NCI-H345 (cell line): ENCODE measurements at places on chromosomes 2 and 18.

DNA sequence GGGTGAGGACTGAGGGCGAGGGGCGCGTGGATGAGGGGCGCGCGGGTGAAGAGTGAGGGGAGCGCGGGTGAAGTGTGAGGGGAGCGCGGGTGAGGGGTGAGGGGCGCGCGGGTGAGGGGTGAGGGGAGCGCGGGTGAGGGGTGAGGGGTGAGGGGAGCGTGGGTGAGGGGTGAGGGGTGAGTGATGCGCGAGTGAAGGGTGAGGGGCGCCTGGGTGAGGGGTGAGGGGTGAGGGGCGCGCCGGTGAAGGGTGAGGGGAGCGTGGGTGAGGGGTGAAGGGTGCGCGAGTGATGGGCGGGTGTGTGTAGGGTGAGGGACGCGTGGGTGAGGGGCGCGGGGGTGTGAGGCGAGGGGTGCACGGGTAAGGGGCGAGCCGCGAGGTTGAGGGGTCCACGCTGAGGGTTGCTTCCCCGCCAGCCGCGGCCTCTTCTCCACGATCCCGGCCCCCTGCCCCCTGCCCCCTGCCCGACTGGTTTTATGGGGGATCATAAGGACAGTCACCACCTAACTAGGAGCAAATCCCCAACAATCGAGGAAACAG is 1.1 kb upstream of the SLC66A2 start:
- DNase-seq = no peak

- DNase-seq = no peak
Observed at GRCh38 chr2:27822049-27822448, 50.5 kb downstream of the MRPL33 start.

GRCh38 chr2:204871231-204871953 is 326.1 kb downstream of the PARD3B start:
- peak; percentile 5 for DNase-seq

DNA sequence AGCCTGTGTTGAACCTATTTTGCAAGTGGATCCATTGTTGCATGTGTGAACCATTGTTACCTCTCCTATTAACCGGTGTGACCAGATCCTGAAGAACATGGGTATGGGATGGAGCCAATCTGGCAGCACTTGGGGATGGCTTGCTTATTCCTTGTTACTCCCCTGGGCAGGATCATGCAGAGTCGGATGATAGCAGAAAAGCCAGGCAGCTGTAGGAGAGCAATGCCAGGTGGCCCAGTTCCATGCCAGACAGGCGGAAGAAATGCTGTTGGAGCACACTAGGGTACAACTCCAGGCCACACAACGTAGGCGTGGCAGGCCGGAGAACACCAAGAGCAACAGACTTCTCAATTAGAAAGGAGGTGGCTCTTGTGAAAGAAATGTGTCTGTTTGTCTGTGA is 16.3 kb upstream of the MYO1B start:
- no peak for DNase-seq

- no peak for DNase-seq
Observed at GRCh38 chr2:140641163-140641562, 1489.7 kb downstream of the LRP1B start.

DNA sequence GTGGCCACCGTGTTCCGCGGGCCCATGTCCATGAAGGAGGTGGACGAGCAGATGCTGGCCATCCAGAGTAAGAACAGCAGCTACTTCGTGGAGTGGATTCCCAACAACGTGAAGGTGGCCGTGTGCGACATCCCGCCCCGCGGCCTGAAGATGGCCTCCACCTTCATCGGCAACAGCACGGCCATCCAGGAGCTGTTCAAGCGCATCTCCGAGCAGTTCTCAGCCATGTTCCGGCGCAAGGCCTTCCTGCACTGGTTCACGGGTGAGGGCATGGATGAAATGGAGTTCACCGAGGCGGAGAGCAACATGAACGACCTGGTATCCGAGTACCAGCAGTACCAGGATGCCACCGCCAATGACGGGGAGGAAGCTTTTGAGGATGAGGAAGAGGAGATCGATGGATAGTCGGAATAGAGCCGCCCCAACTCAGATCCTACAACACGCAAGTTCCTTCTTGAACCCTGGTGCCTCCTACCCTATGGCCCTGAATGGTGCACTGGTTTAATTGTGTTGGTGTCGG is 17.7 kb downstream of the TUBB6 start:
- no peak for DNase-seq

DNA sequence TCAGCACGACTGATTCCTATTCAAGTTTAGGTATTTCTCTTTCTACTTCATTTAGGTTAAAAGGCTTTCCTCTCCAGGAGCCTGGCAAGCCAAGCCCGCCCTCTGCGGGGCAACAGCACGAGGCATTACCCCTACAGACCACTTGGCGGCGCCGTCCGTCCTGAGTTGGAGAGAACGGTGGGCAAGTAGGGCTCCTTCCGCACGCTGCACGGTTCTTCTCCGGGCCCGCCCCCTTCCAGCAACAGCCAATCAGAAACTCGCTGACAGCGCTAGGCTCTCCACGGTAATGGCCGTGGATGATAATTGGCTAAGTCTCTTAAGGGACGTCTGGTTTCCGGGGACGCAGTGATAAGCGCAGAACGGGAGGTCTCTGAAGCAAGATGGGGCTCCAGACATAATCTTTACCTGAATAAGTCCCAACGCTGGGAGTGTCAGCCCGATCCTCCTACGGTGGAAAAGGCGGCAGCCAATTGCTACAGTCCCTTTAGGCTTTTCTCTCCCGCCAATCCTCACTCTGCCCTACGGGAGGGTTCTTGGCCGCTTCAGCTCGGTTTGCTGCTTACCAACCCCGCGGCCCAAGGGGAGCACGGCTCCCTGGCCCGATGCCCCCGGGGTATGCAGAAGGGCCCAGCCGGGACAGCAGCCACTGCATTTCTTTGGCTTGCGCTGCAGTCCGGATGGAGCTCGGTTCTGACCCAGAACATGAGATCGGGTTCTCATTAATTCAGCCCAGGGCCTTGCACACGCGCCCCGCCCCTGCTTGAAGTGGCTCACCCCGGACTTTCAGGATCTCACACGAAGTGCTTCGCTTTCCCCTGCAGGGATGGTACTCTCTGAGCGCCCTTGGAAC is 206.9 kb upstream of the PKDCC start:
- peak; percentile 98 for DNase-seq

GRCh38 chr18:25669741-25670140 is 317.8 kb upstream of the ZNF521 start:
- DNase-seq = no peak

DNA sequence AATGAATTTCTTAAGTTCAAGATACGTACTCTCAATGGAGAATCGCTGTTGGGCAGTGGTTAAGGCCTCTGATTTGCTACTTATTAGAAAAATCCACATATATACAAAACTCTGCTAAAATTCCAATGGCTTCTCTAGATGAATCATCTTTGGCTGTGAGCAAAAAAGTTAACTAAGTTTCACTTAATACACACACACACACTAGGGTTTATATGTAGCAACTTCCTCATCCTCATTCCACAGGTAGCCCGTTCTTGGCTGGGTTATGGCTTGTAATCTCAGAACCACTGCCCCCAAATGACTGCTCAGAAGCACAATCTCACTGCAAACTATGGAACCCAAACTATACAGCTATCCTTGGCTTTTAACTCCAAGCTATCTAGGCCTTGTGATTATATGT is 99.7 kb downstream of the SMAD2 start:
- DNase-seq = no peak

DNA sequence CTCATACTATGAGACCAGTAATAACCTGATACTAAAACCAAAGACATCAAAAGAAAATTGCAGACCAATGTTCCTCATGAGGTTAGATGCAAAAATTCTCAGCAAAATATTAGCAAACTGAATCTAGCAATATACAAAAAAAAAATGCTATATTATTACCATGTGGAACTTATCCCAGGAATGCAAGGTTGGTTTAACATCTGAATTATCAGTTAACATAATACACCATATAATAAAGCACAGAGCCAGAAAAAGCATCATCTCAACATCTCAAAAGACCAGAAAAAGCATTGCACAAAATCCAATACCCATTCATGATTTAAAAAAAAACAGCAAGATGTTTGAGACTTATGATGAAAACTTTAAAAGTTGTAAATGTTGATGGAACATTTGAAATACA is 8.3 kb upstream of the ZCCHC2 start:
- DNase-seq = no peak

GRCh38 chr18:9405130-9405529 is 70.2 kb upstream of the RALBP1 start:
- no peak for DNase-seq

GRCh38 chr18:43031169-43031568 is 84.3 kb downstream of the RIT2 start:
- DNase-seq = no peak

- no peak for DNase-seq
Observed at GRCh38 chr2:230879271-230879882, 14.6 kb downstream of the ITM2C start.

- peak; percentile 47 for DNase-seq
Observed at GRCh38 chr18:50401295-50401694, 26.4 kb downstream of the SKA1 start.

DNA sequence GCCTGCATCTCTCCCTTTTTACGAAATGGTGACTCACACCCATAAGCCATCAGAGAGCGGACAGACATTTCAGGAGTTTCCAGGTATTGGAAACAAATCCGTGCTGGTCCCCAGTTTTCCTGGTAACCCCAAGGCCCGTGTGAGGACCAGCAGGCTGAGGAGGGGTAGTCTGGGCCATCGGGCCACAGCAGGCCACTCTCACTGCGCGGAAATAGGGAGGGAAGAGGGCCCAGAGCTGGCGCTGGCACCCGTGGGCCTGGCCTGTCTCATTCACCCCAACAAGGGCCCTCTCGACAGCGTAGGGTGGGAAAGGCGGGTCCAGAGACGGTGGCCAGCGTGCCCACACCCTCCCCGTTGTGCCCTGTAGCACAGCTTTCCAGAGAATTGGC is 13.7 kb upstream of the FAHD2A start:
- DNase-seq = no peak

DNA sequence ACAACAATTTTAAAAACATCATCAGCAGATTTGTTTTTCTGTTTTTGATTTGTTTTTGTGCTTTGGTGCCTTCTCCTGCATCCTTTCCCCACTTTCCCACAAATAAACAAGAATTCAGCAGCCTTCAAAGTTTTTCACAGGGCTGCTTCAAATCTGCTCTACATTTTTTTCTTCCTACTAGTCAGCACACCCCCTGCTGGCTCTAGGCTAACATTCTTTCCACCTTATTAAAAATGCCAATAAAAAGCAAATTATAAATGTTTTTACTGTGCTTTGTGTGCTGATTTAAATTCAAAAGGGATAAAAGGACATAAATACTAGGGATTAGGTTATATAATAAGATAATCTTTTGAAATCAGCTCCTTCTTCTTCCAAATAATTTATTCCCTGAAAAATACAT is 6.2 kb upstream of the CNTNAP5 start:
- no peak for DNase-seq

DNA sequence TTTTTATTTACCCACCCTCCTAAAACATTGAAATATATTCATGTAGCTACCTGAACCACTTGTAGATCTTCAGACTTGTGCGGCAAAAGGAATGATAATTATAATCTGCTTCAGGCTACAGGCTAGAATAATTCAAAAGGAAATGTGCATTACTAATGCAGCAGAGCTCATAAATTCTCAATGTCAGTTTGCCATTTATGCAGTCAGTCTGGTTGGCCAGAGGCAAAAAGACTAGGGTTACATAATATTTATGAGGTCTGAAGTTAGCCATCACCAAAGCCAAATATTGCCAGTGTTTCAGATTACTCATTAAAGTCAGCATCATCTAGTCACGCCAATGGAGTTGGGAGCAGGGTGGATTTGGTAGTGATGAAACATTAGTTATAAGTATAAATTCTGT is 38.9 kb downstream of the METAP1D start:
- DNase-seq = no peak

GRCh38 chr2:60482222-60482621 is 71.2 kb downstream of the BCL11A start:
- no peak for DNase-seq

DNA sequence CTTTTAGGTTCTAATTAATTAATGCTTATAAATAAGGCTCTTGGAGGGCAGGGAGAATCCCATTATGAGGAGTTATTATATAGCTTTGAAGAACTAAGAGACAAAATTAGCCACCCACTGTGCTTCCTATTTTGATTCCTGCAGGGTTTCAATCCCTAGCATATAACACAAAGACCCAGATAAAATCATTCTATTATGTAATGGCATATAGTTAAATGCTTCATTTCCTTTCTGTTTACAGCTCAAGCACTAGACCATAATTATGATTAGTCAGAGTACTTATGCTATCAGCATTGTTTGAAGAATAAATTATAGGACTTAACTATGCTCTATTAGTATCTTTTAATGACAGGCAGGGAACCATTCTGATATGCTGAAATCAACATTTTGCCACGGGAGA is 9.1 kb downstream of the GPR155 start:
- DNase-seq = no peak

DNA sequence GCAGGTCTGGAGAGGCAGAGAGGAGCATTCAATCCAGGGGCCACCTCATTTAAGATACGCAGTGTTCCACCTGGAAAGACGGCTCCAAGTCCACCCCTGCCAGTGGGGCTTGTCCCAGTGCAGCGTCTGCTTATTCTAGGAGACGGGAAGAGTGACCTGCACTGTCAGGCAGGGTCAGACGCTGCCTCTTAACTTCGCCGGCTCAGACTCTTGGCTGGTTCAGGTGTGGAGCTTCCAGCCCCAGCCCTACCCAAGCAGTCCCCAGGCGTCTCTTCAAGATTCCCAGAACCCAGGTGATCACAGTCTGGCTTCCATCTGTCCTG is 208.5 kb downstream of the TFCP2L1 start:
- no peak for DNase-seq

DNA sequence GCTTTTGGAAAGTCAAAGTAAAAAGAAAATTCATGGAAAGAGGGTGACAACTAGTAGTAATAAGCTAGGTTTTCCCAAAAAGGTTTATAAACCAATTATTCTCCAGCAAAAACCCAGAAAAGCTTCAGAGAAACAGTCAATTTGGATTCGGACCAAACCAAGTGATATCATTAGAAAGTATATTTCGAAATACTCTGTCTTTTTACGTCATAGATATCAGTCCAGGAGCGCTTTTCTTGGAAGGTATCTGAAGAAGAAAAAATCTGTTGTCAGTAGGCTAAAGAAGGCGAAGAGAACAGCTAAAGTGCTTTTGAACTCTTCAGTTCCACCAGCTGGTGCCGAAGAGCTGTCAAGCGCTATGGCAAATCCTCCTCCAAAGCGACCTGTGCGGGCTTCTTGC is 36.6 kb downstream of the ZDBF2 start:
- DNase-seq = no peak

GRCh38 chr2:121519732-121520640 is 10.7 kb upstream of the RNU4ATAC start:
- no peak for DNase-seq

GRCh38 chr2:100992262-100992661 is 9.8 kb upstream of the RPL31 start:
- DNase-seq = no peak

- no peak for DNase-seq
Observed at GRCh38 chr2:207468488-207468887, 61.3 kb upstream of the CREB1 start.

- no peak for DNase-seq
Observed at GRCh38 chr2:130302164-130302886, 40.4 kb upstream of the IMP4 start.
